Activated T-helper 1 cell treated with Interleukin-2 at 50 U/mL for 16 hours (primary cell): ENCODE measurements at places on chromosomes 7 and 10.

DNA sequence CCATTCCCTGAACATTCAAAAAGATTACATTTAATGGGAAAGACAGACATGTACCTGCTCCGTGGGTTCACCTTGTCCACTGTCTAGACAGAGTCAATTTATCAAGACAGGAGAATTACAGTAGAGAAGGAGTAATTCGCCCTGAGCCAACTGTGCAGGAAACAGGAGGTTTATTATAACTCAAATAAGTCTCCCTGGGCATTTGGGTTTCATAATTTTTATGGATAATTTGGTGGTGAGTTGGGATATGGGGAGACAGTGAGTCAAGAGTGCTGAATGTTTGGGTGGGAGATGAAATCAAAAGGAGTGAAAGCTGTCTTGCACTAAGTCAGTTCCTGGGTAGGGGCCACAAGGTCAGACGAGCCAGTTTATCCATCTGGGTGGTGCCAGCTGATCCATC is 165.9 kb upstream of the NAMPT start:
- no peak for DNase-seq

GRCh38 chr7:155840909-155841308 is 28.6 kb upstream of the SHH start:
- DNase-seq: no peak

DNA sequence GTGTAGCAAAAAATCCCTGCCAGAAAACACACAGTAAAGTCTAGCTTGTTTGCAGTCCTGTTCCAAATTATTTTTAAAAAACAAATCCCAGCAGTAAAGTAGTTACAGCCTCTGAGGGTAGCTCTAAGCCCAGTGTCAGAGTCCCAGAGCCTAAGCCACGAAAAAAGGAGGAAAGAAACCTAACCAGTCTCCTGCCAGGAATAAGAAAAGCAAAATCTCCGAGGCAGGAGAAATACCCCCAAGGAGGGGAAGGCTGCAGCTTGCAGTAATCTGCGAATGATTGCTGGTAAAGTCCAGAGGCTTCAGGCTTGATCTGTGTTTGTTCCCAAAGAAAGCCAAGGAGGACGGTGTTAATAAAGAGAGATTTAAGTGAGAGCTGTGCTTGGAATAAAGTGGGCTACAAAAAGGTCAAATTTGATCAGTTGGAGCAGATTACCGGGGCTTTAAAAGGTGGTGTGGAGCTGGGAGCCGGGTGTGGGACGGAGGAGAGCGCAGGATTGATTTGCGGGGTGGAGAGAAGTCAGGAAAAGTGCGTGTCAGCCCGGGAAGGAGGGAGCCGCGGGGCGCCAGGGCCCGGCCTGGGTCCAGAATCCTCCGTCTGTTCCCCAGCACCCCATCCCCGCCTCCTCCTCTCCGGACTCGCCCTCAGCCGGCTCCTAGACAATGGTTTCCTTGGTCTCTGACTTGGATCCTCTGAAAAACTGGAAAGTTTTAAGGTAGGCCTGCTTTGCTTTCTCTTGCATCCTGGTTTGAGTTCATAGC is 219.4 kb upstream of the CELF2 start:
- DNase-seq: no peak

- DNase-seq: no peak
Observed at GRCh38 chr7:139132887-139133286, 23.4 kb upstream of the ZC3HAV1 start.

GRCh38 chr7:16951483-16952080 is 69.8 kb upstream of the AGR3 start:
- DNase-seq: no peak

DNA sequence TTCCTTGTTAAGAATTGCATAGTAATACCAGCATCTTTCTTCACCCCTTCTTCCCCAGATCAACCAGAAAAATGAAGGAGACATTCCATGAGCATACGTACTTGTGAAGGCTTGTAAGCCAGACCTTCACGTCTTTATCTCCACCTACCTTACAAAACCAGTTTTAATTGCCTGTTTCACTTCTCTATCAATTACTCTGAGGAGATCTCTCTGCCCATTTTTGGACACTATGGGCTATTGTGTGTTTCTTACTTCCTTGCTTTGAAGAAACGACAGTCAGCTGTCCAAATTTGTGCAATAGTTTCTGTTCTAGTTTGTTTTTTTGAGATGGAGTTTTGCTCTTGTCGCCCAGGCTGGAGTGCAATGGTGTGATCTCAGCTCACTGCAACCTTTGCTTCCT is 349.7 kb upstream of the MBL2 start:
- no peak for DNase-seq

DNA sequence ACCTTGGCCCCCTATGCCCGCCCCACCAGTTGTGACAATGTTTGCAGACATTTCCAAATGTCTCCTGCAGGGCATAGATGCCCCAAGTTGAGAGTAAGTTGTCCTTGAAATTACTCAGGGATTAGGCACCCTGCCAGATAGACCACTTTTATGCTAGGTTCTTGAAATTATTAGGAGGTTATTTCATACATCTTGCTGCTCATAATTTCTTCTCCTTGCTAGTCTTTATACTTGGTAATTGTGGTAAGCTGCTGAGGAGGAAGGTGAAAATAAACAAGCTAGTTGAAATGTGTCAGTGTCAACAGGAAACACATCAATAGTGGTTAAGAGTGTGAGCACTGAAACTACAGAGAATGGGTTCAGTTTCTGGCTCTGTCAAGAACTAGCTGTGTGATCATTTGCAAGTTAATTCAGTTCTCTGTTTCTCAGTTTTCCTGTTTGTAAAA is 63.7 kb upstream of the AOAH start:
- no peak for DNase-seq

GRCh38 chr7:84372155-84372621 is 177.6 kb upstream of the SEMA3A start:
- DNase-seq: no peak

DNA sequence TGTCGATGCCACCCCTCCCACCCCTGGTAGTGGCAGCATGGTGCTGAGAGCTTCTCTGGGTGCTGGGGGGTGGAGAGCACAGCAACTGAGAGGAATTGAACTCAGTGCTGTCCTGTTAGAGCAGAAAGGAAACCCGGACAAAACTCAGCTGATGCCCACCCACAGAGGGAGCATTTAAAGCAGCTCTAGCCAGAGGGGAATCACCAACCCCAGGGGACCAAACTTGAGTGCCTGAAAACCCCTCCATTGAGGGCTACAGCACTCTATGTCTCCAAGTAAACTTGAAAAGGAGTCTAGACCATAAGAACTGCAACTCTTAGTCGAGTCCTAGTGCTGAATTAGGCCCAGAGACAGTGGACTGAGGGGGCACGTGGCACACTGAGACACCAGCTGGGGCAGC is 16.8 kb upstream of the FOXI2 start:
- no peak for DNase-seq

DNA sequence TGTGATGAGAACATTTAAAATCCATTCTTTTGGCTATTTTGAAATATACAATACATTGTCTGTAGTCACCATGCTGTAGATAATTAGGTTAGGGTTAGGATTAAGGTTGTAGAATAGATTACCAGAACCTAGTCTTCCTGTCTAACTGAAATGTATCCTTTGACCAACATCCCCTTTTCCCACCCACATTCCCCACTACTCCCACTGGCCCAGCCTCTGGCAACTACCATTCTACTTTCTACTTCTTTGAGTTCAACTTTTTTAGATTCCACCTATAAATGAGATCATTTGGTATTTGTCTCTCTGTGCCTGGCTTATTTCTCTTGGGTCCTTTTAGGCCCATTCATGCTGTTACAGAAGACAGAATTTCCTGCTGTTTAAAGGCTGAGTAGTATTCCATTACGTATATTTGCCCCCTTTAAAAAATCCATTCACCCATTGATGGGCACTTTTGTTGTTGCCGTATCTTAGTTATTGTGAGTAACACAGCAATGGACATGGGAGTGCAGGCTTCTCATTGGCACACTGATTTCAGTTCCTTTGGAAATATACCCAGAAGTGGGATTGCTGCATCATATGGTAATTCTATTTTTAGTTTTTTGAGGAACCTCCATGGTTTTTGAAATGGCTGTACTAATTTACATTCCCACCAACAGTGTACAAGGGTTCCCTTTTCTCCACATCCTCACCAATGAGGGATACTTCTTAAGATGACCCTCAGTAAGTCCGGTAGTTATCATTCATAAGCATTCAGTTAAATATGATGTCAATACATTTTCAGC is 104.0 kb downstream of the RALA start:
- no peak for DNase-seq

DNA sequence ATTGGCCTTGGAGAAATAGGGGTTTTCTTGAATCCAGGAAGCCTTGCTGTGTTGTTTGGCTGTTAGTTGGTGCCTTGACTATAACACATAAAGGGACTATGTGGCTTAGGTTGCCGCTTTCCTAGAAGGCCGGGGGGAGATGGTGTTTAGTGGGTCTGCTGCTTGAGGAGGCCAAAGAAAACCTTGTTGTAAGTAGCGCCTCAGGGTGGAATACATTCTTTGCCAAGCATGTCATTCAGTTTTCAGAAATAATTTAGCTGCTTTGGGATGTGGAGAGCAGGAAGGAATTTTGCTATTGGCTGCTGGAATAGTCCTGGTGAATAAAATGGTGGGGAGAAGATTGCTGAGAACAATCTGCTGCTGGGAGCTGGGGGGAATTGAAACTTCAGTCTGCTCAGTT is 132.9 kb upstream of the WNT16 start:
- no peak for DNase-seq

DNA sequence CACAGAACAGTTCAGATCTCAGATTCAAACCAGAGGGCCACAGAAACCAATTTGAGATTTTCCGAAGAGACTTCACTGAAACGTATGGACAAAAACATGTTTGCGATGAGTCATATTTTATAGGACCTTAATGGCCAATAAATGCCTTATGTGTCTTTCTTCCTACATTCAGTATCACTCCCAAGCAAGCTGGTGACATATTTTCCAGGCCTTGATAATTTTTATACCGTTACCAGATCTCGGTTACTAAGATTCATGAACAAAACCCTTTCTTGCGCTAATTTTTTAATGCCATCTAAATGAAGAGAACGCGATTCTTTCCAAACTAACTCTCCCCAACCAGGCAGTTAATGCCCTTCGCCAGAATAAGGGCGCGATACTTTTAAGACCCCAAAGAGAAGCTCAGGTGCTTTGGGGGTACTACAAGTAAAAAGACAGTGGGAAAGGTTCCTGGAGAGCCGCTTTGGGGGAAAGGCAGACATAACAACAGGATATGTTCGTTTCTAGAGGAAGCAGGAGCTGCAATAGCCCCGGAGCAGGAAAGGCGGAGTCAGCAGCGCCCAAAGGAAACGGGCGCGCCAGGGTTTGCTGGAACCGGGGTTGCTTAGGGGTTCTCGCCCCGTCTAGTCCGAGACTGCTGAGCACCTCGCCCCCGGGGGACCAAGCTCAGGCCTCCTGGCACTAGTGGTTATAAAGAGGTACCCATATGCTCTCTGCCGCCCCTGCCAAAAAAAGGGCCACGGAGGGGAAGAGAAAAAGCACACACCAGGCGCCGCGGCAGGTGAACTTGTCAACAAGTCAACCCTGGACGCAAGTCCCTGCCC is 884 bp downstream of the ICA1 start:
- no peak for DNase-seq

- DNase-seq: no peak
Observed at GRCh38 chr7:137981175-137981574, 20.7 kb downstream of the CREB3L2 start.

DNA sequence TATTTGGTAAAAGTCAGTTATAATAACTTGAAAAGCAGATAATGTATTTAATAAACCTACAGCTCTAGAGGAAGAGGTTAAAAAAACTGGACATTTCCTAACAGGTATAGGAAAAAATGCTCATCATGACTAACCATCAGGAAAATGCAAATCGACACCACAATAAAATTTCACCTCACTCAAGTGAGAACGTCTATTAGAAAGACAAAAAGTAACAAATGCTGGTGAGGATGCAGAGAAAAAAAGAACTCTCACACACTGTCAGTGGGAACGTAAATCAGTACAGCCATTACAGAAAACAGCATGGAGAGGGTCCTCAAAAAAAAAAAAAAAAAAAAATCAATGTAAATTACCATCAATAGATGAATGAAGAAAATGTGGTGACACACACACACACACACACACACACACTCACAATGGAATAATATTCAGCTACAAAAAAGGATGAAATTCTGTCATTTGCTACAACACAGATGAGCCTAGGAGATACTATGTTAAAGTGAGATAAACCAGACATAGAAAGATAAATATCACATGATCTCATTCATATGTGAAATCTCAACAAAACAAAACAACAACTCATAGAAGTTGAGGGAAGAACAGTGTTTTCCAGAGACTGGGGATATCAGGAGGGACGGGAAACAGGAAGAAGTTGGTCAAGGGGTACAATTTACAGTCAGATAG is 20.1 kb downstream of the EPC1 start:
- DNase-seq: no peak

DNA sequence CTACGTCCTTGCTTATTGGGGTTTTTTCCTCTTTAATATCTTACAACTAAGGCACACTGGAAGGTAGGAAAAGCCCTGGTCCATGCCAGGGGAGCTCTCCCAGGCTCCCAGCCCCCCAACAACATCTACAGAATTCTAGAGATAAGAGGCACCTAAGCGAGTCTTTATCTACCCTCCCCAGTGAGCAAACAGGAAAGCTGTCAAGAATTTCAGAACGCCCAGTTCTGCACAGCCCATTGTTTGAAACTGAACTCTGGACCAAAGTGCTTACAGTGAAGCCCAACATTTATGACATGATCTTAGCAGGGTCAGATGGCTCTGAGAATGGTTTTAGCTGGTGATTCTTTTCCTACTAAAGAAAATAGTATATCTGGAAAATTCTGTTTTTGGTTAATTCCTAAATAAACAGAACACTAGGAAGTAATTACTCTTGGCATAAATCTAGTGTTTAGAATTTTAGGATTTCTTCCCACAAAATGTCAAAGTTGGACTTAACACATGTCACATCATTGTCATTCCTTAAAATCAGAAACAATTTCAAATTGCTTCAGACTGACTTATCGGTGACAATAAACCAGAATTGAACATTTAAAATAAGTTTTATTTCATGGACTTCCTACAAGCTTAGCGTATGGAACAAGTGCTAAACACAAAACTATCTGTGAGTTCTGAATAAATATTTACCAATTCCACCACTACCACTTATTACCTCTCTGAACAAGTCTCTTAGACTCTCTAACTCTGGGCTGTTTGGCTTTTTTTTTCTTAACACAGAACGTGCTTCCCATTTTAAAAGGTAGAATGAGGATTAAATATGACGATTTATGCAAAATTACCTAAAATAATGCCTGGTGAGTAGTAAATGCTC is 31.3 kb upstream of the RNF32 start:
- no peak for DNase-seq

DNA sequence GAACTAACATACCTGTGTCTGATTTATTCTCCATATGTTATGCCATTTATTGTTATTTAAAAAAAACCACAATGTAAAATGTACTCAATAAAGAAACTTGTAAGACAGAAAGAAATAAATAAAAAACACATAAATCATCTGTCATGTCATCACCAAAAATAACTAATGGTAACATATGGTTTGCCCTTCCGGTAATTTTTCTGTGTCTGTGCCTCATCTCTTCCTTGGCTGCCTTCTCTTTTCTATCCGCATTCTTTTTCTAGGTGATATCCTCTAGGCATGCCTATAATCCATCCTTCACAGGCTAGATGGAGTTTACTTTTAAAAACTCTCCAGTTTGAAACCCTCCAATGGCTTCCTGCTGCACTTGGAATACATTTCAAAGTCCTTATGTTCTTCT is 304.0 kb upstream of the ETV1 start:
- DNase-seq: no peak
